GOT3 (cell line): ENCODE measurements at places on chromosomes 1 and 21.

DNA sequence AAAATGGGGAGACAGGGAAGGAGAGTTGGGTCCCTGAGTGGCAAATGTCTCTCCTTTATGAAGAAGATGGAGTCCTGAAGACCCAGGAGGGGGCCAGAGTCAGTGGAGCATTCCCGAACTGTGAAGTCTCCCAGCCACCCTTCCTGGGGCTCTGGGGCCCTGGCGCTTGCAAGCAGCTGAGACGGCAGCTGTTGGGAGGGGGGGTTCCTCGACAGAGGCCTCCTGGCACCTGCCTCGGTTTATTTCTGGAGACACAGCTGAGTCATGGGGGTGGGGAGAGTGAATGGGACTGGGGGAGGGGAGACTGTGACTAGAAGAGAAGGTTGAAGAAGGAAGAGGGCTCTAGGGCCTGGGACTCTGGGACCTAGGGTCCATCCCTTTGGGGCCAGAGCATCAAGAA is 14.0 kb downstream of the NES start:
- no peak for DNase-seq

DNA sequence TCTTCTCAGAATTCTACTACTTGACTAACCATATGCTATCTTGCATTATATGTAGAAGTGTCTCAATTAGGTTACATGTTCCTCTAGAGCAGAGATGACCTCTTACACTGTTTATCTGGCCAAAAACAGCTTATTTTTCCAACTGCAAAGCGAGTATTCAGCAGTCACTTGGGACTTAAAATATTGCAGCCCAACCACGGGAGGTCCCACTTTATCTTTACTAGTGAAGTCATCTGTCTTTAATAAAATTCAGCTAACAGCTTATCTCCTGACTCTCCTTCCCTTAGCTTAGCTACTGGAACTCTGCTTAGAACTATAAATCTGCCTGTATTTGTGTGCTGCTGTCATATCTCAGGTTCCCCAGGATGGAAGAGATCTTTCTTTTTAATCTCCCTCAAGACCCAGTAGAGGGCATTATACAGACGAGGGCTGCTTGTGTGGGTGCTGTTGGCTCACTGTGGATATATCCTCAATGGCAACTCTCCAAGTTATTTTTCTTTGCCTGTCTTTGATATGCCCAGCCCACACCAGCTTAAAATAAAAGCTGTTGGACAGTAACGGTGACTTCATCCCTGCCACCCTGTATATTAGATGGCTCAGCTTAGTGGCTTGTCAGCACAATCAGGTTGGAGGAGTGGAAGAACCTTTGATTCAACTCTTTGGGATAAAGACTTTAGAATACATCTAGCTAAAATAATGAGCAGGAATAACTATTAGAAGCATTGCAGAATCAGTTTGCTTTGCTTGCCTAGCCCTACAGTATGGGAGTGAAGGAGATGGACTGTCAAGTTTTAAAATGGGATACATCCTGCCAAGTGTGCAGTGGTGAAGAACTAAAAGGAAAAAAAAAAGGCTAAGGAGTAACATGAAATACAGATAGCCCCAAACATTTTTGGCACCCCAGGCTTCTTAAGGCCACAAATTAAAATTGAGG is 9.6 kb downstream of the ENSA start:
- no peak for DNase-seq

- no peak for DNase-seq
Measured at GRCh38 chr1:15413563-15414444, 4.1 kb downstream of the EFHD2 start.

- DNase-seq: no peak
Measured at GRCh38 chr21:41973861-41974751, 20.3 kb upstream of the C2CD2 start.

DNA sequence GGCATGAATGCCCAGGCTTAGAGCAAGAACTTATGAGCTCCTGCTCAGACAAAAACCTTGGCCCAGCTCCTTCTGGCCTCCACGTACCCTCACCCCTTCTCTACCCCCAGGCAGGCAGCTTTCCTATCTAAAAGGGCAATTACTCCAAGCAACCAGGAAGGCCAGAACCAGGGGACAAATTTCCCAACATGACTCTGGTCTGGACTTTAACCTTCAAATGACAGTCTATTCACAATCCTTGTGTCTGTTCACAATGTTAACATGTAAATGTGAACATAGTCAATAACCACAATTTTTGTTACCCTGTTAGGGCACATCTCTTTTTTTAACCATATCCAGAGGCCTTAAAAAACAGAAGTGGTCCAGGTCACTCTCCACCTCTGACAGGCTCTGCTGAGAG is 64.4 kb upstream of the LAPTM5 start:
- no peak for DNase-seq

DNA sequence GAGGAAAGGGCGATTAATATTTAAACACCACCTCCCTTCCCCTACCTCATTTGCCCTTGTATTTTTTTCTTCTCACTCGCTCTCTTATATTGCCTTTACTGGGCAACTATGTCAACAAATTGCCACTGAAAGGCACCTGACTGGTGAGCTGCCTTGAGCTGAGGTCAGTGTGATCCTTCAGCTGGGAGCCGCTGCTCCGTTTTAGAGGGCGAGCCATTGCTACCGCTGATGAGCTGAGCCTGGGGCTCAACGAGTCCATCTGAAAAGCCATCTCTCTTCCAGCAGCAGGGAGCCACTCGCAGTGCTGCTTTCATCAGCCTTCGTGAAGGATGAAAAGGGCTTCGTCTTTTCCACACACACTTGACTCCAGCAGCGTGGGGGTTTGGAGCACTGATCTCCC is 108.0 kb upstream of the KIF26B start:
- no peak for DNase-seq

- DNase-seq: no peak
Measured at GRCh38 chr1:94922761-94923331, 4.1 kb downstream of the CNN3 start.

GRCh38 chr1:167532375-167532774 is 14.0 kb upstream of the CD247 start:
- no peak for DNase-seq

DNA sequence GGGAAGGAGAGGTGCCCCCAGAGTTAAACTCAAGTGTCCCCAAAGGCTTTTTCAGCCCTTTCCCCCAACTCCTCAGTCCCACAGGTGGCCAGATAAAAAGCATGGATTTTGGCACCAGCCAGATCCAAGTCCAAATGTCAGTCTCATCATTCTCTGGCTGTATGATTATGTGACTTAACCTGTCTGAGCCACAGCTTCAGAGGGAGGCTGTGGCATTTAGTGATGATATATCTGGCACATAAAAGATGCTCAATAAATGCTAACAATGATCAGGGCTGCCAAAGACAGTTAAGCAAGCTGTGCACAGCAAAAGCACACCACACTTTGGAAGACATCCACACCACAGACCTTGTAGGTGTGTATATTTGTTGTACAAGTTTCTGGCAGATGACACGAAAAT is 5.6 kb upstream of the PADI3 start:
- DNase-seq: no peak

DNA sequence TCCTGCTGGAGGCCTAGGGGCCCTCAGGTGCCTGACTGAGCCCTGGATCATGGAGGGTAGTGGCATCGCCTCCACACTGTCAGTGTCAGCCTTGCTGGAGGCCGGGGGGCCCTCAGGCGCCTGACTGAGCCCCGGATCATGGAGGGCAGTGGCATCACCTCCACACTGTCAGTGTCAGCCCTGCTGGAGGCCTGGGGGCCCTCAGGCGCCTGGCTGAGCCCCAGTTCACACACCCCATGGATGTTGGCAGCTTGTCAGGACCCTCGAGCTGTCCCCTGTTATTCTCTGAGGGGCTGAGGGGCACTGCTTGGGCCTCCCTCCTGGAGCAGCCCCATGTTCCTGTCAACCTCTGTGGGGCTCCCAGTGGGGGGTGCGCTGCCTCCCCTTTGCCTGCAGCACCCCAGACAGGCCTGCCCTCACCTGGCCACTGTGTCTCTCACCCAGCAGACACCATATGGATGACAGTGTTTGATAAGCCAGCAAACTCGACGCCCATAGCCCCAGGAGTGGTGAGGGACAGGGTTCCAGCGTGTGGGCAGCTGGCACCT is 197.6 kb downstream of the LIPI start:
- DNase-seq: no peak

DNA sequence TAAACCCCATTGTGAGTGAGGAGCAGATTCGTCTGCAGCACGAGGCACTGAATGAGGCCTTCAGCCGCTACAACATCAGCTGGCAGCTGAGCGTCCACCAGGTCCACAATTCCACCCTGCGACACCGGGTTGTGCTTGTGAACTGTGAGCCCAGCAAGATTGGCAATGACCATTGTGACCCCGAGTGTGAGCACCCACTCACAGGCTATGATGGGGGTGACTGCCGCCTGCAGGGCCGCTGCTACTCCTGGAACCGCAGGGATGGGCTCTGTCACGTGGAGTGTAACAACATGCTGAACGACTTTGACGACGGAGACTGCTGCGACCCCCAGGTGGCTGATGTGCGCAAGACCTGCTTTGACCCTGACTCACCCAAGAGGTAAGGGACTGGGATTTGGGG is 132.2 kb downstream of the PAPPA2 start:
- DNase-seq: no peak

- no peak for DNase-seq
Measured at GRCh38 chr1:64246294-64246917, 43.0 kb downstream of the UBE2U start.

GRCh38 chr1:212899845-212900244 is 41.8 kb downstream of the FLVCR1 start:
- DNase-seq: no peak

DNA sequence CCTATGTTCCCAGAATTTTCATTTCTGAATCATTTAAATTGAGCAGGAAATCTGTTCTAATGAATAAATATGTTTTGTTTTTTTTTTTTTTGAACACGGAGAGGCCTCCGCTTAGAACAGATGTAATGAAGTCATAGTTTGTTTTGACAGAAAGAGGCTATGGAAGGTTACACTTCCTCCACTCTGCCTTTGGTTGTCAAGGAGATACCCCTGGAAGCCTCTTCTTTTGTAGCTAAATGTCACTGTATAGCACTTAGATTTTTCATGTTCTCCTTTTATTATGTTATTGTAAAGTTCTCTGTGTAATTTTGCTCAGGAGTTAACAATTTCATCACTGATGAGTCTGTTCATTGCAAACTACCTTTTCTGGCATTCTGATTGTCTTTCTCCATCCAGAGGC is 22.7 kb upstream of the GNG12 start:
- DNase-seq: no peak

GRCh38 chr1:223466151-223466550 is 72.9 kb downstream of the CCDC185 start:
- DNase-seq: no peak

- no peak for DNase-seq
Measured at GRCh38 chr21:46095814-46096595, 1.9 kb upstream of the COL6A2 start.

- DNase-seq: no peak
Measured at GRCh38 chr1:174110053-174110452, 49.3 kb upstream of the RABGAP1L start.

DNA sequence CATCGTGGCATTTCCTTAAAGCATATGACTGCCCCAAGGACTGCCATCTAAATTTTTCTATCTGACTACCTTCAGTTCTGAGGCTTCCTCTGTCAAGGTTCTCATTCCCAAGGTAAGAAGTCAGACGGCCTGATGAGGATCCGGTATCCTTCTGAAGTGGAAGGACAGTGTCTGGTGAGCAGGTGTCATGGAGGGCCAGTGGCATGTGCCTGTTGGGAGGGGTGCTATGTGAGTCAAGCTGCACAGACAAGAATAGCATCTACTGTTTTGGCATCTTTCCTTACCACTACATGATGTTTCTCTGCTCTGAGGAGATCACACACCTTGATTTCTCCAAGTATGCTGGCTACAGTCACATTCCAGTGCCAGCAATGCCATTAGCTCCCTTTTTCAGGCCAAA is 99.6 kb upstream of the RGS1 start:
- DNase-seq: no peak

DNA sequence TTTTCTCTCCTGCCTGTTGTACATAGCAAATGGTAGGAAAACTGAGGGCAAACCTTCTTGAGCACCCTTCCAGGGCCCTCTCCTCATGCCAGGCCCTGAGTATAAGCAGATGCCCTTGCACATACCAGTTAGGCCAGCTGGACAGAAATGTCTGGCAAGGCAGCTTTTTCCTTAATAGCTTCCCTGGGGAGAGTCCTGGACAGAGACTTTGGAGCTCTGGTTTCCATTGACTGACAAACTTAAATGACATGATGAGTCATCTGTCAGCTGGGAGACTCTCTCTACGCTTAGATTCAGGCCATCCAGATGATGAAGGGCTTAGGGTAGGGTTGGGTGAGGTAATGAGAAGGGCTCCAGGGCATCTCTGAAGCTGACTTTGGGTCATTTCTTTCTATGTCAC is 317.5 kb downstream of the ASTN1 start:
- no peak for DNase-seq

DNA sequence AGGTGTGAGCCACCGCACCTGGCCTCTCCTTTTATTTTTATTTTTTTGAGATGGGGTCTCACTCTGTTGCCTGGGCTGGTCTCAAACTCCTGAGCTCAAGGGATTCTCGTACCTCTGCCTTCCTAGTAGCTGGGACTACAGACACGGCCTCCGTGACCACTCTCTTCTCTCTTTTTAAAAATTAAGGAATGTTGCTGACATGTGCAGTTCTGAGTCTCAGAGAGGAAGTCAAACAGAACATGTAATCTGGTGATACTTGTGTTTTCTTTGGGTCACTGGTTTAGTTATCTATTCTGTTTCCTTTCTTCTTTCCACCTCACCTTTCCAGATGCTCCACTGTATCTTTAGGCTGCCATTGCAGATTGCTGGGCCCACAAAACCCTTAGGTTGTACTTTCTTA is 2.7 kb downstream of the WDTC1 start:
- no peak for DNase-seq

DNA sequence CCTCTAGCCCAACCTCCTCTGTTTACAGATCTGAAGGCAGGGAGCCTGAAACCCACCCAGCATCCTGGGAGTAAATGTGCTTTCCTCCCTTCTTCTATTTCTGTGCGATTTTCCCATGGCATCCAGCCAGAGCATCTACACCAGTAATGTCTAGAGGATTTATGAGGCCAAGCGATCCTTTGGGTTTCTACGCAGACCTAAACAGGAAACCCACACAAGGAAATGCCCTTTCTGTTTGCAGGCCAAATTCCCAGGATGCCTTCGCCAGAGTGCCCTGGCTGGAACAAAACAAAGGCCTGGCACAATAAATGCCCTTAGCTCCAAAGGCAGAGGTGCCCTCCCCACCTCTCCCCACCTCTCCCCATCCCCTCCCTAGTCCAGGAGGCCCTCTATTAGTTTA is 110.5 kb upstream of the CDC42BPA start:
- no peak for DNase-seq

GRCh38 chr21:45388011-45388521 is 16.9 kb upstream of the COL18A1 start:
- DNase-seq: no peak

DNA sequence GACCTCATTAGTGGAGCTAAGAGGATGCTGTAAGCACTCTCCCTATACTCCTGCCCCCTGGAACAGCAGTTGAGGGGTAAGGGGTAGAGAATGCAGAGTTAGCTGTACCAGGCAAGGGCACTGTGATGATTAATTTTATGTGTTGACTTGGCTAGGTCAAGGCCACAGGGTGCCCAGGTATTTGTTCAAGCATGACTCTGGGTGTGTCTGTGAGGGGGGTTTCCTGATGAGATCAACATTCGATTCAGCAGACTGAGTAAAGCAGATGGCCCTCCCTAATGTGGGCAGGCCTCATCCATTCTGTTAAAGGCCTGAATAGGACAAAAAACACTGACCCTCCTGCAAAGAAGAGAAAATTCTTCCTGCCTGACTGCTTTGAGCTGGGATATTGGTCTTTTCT is 110.8 kb downstream of the KCND3 start:
- DNase-seq: no peak
